ENCODE measurements at places on chromosomes 12 and 14. TPM values are rescaled to one million over a fixed set of nuclear protein-coding genes. Genes with fewer than 3 reads are reported as not detected.

GRCh38 chr12:102462386-102462785 is 18.0 kb downstream of the IGF1 start:
- no peak for DNase-seq

DNA sequence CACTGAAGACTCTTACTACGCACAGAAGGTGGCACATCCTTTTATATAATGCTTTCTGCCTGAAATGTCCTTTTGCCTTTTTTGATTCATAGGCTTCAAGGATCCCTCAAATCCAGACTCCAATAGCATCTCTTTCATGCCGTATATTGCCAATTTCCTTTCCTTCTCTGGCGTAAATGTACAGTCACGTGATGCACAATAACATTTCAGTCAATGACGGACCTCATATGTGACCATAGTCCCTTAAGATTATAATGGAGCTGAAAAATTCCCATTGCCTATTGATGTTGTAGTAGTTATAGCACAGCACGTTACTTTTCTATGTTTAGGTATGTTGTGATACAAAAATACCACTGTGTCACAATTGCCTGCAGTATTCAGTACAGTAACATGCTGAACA is 196.3 kb downstream of the MSRB3 start:
- DNase-seq: no peak

DNA sequence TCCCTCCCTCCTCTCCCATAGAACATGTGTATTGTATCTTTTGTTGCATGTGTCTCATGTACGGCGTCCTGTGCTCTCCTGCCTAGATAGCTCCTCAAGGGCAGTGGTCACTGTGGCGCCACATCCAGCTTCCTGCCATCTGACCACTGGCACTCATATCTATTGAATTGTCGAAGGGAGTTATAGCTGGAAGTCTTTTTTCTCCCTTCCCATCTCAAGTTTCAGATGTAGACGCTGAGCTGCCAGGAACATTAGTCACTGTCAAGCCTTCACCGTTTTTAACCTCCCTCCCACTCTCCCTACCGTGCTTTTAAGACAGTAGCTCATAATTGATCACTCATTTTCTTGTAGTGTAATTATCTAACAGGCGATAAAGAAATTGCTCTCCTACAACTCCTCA is 33.0 kb downstream of the MTHFD1 start:
- DNase-seq: no peak

- no peak for DNase-seq
Observed at GRCh38 chr12:6315704-6316597, 5.5 kb downstream of the PLEKHG6 start.

DNA sequence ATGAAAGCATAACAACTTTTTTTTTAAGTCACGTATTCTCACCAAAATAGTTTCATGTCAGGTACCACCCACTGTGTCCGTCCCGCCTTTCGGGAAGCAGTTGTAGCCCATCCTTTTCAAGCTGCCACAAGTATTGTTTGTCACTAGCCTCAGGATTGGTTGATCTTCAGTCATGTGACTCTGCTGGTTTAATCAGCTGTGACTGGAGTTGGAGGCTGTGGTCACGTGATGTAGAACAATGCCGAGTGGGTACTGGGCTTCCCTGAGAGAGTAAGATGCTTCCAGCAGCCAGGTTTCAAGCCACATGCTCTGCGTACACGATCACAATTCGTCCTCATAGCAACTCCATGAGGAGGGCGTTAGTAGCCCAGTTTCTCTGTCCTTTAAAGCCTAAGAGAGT is 83.0 kb upstream of the WSCD2 start:
- DNase-seq: no peak

- DNase-seq: no peak
Observed at GRCh38 chr12:115057445-115057844, 373.5 kb upstream of the TBX3 start.

DNA sequence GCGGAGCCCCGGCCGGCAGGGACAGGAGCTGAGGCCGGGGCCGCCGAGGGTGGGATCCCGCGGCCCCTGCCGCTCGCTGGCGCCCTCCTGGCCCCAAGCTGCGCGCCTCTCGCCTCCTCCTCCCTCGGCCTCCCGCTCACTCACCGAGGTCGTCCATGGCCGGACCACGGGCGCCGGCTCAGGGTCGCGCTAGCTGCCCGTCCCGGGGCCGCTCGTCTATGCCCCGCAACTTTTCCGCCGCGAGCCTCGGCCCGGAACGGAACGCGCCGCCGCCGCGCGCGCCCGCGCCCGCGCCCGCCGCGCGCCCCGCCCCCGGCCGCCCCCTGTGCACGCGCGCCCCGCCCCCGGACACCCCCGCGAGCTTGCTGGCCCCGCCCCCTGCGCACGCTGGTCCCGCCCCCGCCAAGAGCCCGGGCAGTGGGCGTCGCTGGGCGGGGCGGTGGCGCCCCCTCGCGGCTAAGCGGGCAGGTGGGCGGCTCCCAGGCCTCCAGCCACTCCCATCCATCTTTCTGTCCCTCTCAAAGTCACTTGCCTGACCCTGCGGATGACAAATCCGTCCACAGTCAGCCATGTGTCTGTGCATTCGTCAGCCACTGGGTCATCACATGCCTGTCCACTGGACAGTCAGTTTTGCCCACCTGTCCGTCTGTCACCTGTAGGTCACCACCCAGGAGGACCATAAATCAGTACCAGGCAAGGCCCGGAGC is at the start of gene PXN:
PXN (minus strand) TSS at position 258 of the 707 bp plus-strand sequence; CDS start at position 157, 101 bp downstream.
- DNase-seq: peak; percentile 91

DNA sequence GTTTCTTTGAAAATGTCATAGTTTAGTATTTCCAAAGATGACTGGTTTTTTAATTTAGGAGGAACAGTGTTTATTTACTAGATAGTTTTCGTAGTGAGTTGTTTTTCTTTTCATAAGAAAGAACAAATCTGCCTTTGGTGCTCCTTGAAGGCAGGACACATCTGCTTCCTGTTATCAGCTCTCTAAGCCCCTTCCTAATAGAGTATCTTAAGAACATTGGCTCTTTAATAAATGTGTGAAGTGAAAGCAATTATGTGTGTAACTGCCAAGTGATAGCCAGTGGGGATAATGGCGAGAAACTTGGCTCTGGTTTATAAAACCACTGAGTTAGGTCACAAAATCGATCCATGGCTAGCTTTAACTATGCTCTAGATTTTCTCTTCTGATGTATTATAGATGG is 23.5 kb upstream of the PPFIBP1 start:
- DNase-seq: no peak

DNA sequence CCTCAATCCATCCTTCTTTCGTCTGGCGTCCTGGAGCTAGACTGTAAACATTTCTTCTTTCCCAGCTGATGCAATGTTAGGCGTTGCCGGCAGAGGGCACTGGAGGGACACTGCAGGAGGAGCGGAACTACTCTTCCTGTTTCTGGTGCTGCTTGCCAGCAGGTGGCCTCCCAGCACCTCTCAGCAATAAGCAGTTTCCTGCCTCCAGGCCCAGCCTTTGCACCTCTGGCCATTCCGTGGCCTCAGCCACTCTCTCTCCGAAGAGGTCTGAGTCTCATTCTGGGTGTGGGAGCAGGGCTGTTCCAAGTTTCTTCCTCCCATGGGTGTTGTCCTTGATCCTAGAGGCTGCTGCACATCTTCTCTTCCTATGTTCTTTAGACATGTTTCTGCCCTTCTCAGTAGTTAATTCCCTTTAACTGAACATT is 7.5 kb upstream of the ASPG start:
- DNase-seq: peak; percentile 89

DNA sequence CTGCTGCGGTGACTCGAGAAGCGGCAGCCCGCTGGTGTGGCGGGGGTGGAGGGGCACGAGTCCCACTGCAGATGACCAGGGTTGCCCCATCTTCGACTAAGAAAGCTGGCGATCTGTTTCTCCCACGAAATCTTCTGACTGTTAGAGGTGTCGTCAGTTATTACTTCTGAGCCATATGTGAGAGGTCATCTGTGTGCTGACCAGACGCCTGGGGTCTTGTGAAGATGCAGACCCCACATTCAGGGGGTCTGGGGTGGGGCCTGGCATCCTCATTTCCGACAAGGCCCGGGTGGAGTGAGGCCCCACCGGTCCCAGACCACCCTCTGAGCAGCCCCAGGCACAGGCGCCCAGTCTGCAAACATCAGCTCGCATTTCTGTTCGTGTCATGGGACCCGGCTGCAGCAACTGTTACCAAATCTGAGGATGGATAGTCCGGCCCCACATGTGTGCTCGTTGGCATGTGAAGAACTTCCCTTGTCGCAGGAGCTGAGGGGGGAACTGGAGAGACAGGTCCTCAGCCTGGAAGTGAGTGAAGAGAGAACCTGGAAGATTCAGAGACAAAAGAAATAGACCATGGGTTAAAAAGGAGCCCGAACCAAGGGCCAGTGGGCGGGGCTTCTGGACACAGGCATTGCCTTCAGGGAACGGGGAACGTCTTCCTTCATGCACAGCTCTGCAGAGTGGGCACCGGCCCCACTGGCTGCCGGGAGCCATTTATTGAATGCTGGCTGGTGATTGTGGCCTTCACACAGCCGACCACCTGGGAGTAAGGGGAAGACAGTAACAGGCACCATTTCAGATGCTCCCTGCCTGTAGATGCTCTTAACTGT is 135.2 kb downstream of the ADGRD1 start:
- DNase-seq: peak; percentile 35

DNA sequence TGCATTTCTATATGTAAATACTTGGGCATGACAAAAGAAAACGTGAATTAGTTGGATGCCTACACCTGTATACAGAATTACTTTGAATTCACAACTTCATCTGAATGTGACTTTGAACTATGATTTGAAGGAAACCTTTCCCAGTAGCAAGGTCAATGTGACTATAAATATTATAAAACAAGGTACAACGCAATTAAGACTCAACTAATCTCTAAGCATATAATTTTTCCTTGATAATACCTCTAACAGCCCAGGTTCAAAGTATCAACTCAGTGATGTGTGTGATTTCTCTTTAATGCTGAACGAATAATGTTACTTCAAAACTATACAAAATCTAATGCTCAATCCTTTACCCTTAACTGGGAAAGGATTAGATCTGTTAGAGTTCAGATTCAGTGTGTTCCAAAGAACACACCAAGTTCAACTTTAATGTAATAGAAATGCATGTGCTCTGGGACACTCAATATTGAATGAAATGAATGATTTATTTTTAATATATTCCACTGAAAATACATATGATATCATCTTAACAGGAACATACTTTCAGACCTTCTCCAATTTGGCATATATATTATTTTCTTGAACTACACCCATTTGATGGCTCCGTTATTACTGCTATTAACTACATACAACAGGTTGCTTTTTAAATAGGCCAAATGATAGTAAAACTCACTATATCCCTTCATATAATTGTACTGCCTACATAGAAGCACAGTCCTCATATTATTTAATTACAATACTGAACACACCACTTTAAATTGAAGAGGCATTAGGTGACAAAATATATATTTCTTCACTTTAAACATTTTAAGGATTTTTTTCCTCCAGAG is 40.1 kb upstream of the MTERF2 start:
- no peak for DNase-seq

Gene NKX2-1
- 180 TPM for total RNA-seq
